NCI-H226 (cell line): ENCODE measurements at places on chromosomes 5 and 9.

- DNase-seq, result no peak
Measured at GRCh38 chr5:72129725-72130124, 22.4 kb downstream of the MAP1B start.

GRCh38 chr5:32777222-32777621 is 66.1 kb downstream of the NPR3 start:
- no peak for DNase-seq

DNA sequence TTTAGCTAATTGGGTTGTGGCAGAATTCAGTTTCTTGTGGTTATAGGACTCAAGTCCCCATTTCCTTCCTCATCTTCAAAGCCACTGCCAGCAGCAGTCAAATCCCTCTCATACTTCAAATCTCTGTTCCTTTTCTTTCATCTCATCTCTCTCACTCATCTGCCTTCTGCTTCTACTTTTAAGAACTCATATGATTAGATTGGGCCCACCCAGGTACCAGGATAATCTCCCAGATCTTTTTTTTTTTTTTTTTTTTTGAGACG is 8.0 kb upstream of the REEP5 start:
- DNase-seq, result no peak

- peak; percentile 26 for DNase-seq
Measured at GRCh38 chr5:109907189-109907588, 217.5 kb downstream of the MAN2A1 start.

DNA sequence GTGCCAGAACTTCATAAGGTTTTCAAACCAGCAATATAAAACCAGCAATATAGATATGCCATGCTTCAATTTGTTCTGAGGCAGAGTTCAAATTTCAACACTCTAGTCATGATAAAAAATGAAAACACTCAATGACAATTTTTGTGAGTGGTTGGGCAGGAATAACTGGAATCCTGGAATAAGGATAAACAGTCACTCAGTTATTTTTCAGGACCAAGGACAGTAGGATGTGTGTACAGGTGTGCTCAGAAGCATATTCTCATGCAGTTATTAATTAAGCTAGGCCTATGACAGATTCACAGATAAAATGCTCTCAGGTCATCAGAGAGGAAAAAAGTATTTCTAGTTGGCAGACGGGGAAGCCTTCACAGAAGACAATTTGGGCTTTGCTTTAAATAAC is 117.3 kb upstream of the PPP2R2B start:
- no peak for DNase-seq

DNA sequence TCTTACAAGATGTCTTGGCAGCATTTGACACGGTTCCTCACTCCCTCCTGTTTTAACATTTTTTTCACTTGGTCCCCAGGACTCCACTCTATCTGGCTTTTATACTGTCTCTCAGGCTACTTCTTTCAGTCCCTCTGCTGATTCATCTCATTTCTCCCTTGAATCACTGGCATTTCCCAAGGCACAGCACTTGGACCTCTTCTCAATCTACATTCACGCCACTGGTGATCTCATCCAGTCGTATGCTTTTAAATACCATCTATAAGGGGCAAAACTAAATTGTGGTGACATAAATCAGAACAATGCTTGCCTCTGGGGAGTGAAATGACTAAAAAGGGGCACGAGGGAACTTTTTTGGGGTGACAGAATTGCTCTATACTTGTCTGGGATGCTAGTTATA is 47.1 kb downstream of the MAPKAP1 start:
- peak; percentile 65 for DNase-seq

DNA sequence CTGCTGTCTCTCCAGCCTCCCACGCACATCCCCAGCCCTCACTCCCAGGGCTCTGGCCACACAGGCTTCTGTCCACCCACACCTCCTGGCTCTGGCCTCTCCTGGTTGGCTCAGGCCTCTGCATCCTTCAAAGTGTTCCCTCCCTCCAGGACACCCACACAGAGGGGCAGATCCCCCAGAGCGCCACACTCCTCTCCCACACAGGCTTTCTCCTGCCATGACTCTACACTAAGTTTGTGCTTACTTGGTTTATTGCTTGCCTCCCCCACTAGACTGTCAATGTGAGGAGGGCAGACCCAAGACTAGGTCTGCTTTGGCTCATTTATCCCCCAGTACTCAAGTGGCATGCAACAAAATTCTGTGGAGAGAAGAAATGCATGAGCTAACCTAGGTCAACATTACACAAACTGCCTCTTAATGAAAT is 67.0 kb upstream of the SPOCK1 start:
- peak; percentile 37 for DNase-seq

- DNase-seq, result no peak
Measured at GRCh38 chr9:2179567-2179966, 164.4 kb downstream of the SMARCA2 start.

GRCh38 chr9:33116860-33117259 is 40.4 kb upstream of the SMU1 start:
- no peak for DNase-seq

DNA sequence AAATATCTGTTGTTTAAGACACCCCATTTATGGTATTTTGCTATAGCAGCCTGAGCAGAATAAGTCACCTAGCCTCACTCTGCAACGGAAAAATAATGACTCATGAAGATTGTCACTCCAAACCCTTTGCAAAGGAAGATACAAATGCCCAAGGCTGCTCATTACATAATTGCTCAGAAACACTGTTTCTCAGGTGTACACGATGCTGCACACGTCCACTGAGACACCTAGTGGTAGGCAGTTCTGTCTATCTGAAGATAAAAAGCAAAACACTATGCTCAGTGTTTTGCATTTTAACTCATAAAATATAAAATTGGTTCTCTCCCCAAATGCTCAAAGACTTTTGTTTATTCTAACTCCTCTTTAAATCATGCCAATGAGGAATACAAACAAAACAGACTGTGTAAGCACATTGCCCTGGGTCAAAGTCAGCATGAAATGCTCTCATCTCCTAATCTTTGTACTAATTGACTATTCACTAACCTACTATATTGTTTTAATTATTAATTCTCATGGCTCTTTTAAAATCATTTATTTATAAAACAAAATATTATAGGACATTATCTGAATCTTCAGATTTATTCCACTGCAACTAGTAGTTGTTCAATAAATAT is 7.7 kb upstream of the TSLP start:
- peak; percentile 16 for DNase-seq

GRCh38 chr5:123700624-123701287 is 188.8 kb downstream of the CSNK1G3 start:
- peak; percentile 96 for DNase-seq

DNA sequence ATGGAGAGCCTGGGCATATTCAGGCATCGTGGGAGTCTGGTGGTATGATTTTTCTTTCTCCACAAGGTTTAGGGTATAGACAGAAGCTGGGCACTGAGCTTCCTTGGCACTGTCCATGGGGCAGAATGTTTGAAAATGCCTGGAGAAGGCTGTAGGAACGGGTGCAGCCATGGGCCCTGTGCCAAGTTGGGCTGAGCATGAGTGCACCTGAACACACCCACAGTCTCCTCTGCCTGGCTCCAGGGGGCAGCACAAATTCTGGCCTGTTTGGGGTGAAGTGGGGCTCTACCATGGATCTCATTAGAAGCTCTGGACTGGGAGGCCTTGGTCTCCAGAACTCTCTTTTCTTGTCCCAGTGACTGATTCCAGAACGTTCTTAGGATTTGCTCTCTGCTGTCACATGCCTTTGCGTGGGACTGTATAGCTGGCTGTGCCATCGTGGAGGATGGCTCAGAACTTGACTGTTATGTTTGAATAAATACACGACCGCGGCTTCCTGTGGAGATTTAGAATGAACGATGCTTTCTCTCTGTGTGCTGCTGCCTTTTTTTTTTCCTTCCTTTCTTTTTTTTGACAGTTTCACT is 229.8 kb downstream of the FANCC start:
- DNase-seq, result peak; percentile 20

DNA sequence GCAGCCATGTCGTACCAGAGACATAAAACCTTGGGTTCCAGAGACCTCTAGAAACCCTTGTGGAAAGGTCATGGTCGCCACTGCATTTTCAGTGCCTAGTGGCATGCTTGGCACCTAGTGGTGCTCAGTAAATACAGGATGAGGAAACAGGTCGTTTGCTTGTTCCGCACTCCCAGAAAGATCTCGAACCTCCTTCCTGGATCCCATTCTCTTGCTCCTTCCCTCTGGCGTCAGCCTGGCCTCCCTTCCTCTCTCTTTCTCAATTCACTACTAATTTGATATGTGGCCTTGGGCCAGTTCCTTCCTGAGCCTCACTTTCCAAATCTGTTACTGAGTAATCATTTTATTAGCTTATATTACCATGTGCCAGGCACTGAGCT is 4.4 kb downstream of the NDST1 start:
- DNase-seq, result no peak

DNA sequence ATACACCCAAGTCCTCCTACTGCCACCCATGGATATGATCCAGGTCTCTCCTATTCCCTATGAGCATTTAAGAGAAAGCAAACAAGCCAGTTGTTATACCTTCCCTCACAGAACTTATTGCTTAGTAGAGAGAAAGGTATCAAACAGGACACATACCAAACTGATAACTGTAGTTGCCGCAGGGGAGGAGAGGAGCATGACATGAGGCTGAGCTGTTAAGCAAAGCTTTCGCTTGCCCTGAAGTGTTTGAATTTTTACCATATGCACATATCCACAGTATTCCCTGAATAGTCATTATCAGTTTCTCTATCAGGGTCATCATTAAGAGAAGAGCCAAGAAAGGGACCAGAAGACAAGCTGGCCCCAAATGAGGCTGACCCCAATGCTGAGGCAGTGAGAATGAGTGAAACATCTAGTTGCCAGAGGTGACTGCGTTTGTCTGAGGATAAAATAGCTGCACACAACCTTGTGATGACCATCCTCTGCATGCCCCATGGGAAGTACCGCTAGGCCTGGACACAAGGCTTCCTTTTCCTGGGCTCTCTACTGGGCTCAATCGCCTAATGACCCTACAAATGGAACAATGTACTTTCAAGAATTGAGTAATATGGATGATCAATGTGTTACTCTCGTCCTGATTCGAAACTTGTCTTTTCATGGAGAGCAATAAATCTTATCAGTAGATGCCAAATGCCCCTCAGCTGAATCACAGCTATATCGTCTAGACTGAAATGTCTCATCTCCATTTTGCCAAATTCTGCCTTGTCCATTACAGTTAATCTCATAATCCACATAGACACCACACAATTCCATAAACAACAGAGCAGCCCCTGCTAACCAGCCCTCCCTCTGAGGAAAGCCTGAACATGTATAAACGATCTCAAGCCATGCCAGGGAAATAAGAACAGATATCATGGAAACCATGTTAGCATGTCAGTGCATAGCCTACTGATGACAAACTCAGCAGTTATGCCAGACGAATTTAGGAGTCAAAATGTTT is 4.3 kb upstream of the IFNK start:
- DNase-seq, result peak; percentile 31

GRCh38 chr9:137404961-137405567 is 17.9 kb downstream of the EXD3 start:
- DNase-seq, result no peak

- DNase-seq, result no peak
Measured at GRCh38 chr9:101513351-101513750, 20.3 kb upstream of the RNF20 start.

GRCh38 chr9:28166179-28166578 is 592.9 kb upstream of the C9orf72 start:
- no peak for DNase-seq

DNA sequence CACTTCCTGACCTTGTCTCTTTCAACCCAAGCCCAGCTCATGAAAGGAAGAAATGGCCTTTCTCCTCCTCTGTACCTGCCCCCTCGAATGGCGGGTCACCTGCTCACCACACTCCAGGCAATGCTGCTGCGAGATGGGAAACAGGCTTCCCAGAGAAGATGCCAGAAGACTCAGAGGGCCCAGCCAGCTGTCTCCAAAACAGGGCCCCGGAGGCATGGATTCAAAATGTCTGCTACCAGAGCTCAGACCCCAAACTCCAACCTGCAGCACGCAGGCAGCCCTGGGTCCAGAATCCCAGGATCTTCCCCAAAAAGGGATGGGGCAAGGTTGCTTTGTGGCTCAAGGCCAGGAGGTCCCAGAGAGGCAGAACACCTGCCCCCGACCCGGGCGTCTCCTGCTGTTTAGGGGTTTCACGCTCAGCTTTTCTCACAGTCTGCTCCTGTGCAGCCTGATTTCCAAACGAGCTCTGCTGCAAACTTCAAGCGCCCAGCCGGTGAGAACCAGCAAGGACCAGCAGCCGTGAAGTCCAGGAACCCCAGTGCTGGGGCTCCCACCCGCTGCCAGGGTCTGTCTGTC is 42.5 kb downstream of the VAV2 start:
- DNase-seq, result no peak

DNA sequence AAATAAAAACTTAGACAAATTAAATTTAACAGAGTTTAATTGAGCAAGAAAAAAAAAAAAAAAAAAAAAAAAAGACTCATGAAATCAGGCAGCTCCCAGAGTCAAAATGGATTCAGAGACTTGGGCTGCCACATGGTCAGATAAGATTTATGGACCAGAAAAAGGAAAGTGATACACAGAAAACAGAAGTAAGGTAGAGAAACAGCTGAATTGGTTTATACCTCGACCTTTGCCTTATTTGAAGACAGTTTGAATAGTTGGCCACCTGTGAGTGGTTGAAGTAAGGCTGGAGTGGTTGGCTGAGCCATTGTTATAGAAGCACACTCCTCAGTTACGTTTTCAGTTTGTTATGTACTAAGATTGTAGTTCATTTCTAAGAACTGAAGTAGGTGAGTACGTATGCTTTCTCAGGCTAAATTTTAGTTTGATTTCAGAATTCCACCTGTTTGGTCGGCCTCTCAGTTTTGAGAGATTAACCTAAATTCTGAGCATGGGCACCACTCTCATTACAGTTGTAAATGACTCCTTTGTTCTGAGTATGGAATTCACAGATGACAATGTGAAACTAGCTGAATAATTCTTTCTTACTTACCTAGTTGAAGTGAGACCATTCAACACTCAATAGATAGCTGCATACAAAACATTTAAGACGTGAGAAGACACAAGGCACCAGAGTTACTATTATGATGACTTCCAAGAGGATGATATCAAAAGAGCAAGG is 149.0 kb downstream of the AOPEP start:
- no peak for DNase-seq

- no peak for DNase-seq
Measured at GRCh38 chr9:5644501-5644900, 15.6 kb downstream of the RIC1 start.

GRCh38 chr9:136249877-136250559 is 4.4 kb upstream of the QSOX2 start:
- DNase-seq, result no peak

DNA sequence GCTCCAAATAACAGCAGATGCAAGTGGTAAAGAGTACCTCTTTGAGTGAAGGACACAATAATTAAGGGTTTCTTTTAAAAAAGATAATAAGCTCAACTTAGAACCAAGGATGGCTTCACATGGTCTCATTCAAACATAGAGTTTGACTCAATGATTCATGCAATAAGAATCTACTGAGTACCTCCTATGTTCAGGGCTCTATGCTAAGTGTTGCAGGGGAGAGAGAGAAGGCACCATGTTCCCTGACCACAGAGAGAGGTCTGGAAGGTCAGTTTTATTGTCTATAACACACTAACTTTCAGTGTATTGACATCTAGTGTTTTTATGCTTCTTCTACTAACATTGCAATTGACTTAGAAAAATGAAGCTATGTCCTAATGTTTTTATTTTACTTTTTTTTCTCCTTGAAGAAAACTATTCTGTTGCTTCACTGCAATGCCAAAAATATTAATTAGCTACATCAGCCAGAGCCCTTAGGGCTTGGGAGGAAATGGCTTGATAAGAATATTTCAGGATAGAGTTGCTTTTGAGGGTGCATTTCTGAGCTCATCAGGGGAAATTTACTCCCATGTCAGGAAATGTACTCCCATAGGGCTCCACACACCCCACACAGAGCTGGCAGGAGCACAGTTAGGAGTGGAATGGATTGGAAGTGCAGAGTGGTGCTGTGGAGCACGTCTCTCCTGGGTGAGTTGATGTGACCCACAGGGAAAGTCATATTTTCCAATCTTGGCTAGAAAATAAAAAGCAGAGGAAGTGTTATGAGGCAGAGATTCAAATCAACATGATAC is 106.6 kb downstream of the PDE8B start:
- peak; percentile 89 for DNase-seq
